ENCODE measurements at places on chromosomes 16 and 17. TPM values are rescaled to one million over a fixed set of nuclear protein-coding genes. Genes with fewer than 3 reads are reported as not detected.

SMTNL2 gene
- 1.6 TPM for total RNA-seq

SLC52A1 gene
- not detected for total RNA-seq

DNA sequence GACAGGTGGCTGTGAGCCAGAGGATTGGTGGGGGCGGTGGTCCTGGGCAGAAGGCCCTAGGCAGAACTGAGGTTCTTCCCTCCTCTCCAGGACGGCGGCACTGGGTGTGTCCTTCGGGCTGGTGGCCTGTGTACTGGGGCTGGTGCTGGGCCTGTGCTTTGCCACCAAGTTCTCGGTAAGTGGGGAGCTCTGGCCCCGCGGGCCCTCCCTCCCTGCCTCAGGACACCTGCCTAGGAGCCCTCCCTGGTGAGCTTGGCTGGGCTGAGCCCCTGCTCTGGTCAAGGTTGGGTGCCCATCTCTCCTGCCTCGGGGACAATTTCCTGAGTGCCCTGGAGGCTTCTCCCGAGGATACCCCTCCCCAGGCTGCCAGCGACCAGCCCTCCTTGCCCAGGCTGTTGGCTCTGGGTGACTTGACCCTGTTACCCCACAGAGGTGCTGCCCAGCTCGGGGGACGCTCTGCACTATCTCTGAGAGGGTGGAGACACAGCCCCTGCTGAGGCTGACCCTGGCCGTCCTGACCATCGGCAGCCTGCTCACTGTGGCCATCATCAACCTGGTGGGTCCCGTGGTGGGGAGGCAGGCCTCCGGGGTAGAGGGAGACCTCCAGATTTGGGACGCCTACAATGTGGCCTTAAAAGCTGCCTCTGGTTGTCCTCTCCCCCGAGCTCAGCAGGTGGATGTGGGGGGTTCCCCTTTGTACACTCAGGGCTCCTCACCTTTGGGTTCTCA lies 42.0 kb downstream of the ADCY7 start:
- no peak for DNase-seq

GRCh38 chr16:83779886-83780285 lies 27.9 kb upstream of the HSBP1 start:
- no peak for DNase-seq

GRCh38 chr16:75288596-75289120 lies 37.2 kb upstream of the BCAR1 start:
- DNase-seq = no peak

DNA sequence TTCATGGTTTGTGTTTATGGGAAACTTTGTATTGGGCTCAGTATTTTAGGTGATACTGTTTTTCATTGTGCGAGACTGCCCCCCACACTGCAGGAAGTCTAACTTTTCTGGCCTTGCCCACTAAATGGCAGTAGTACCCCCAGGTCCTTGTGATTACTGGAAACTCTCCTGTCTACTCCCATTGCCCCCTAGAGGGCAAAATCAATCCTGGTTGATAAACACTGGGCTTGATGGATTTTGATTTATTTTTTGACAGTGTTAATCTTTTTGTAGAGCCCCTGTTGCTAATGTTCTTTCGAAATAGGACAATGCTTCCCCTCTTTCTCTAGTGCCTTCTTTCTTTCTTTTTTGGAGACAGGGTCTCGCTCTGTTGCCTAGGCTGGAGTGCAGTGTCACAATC lies 15.5 kb downstream of the METTL9 start:
- no peak for DNase-seq

CDH11 gene
- 238 TPM for total RNA-seq

GRCh38 chr17:8477715-8478441 lies 42.2 kb downstream of the NDEL1 start:
- DNase-seq = no peak
